Stimulated activated CD4-positive, alpha-beta T cell treated with anti-CD3 and anti-CD28 coated beads, Interleukin-4, amount 100 ng/mL, for 24 hours (primary cell): ENCODE measurements at places on chromosomes 7 and 10.

- DNase-seq = no peak
Observed at GRCh38 chr7:156693627-156694026, 53.1 kb downstream of the RNF32 start.

GRCh38 chr7:7424151-7424873 is 111.4 kb downstream of the COL28A1 start:
- DNase-seq = peak; percentile 43

GRCh38 chr7:133051066-133051465 is 30.8 kb downstream of the CHCHD3 start:
- no peak for DNase-seq

- DNase-seq = no peak
Observed at GRCh38 chr10:116324951-116325635, 845 bp downstream of the CCDC172 start.
